ENCODE measurements at places on chromosomes 5 and 9. TPM values are rescaled to one million over a fixed set of nuclear protein-coding genes. Genes with fewer than 3 reads are reported as not detected.
A peak's percentile ranks its signal among the peaks of the same experiment; 100 is the strongest.

- H3K27me3 ChIP-seq = no peaks in the 10 kb centered on the region
- H3K4me3 ChIP-seq = no peak overlapping the region
- H3K27ac ChIP-seq = no peak overlapping the region
- DNase-seq = no peak
- H3K4me1 ChIP-seq = no peaks in the 10 kb centered on the region
- no peaks in the 10 kb centered on the region for H3K36me3 ChIP-seq
Observed at GRCh38 chr9:121634329-121635261, 16.8 kb upstream of the DAB2IP start.

GRCh38 chr5:173410459-173411233 lies 82.4 kb upstream of the STC2 start:
- H3K36me3 ChIP-seq = no peaks in the 10 kb centered on the region
- H3K27me3 ChIP-seq = no peaks in the 10 kb centered on the region
- no peak overlapping the region for H3K27ac ChIP-seq
- H3K4me1 ChIP-seq = no peaks in the 10 kb centered on the region
- DNase-seq = no peak

DNA sequence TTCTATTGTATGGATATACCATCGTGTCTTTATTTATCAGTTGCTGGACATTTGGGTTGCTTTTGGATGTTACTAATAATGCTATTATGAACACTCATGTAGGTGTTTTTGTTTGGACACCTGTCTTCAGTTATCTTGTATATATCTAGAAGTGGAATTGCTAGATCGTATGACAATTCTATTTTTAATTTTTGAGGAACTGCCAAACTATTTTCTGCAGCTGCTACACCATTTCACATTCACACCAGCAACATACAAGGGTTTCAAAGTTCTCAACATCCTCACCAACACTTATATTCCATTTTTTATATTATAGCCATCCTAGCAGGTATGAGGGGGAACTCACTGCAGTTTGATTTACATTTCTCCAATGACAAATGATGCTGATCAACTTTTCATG lies 324.6 kb downstream of the CAAP1 start:
- H3K36me3 ChIP-seq = no peaks in the 10 kb centered on the region
- DNase-seq = no peak
- no peaks in the 10 kb centered on the region for H3K4me1 ChIP-seq
- H3K27me3 ChIP-seq = no peaks in the 10 kb centered on the region

GRCh38 chr9:134891053-134891452 lies 10.4 kb downstream of the FCN2 start:
- no peaks in the 10 kb centered on the region for H3K27me3 ChIP-seq
- H3K27ac ChIP-seq = no peak overlapping the region
- H3K36me3 ChIP-seq = no peaks in the 10 kb centered on the region
- no peak for DNase-seq
- H3K4me3 ChIP-seq = no peak overlapping the region

GRCh38 chr9:8826281-8826680 lies 1026.7 kb upstream of the DMAC1 start:
- H3K4me3 ChIP-seq = no peak overlapping the region
- no peaks in the 10 kb centered on the region for H3K27me3 ChIP-seq
- H3K36me3 ChIP-seq = no peaks in the 10 kb centered on the region
- no peak for DNase-seq
- no peak overlapping the region for H3K27ac ChIP-seq

GRCh38 chr5:174491761-174492350 lies 232.5 kb upstream of the MSX2 start:
- no peak overlapping the region for H3K4me3 ChIP-seq
- H3K4me1 ChIP-seq = no peaks in the 10 kb centered on the region
- no peak overlapping the region for H3K27ac ChIP-seq
- no peaks in the 10 kb centered on the region for H3K27me3 ChIP-seq
- no peak for DNase-seq
- H3K36me3 ChIP-seq = no peaks in the 10 kb centered on the region

DNA sequence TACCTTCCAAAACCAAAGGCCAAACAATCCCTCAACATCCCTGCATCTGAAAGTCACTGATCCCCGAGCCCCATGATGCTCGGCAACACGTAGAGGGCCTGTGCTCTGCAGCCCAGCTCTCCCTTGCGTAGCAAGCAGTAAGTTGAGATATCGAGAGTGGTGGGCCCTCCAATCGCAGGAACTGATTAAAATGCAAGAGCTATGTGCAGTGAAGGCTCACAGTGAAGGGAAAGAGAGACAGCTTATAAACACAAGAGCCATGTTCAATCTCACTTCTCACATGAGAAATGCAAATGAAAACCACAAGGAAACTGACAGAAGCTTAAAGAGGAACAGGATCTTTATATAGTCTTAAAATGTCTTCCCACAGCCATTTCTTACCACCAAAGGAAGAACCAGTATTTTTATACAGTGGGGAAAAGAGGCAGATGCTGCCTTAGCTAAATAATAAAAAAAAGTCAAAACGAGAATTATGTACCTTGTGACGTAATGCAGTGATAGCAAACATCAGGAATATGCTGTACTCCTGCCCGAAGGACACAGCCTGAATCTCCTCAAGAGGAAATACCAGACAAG lies 24.6 kb downstream of the TTF1 start:
- H3K36me3 ChIP-seq = no peaks in the 10 kb centered on the region
- no peaks in the 10 kb centered on the region for H3K27me3 ChIP-seq
- no peaks in the 10 kb centered on the region for H3K4me1 ChIP-seq
- DNase-seq = no peak
- no peak overlapping the region for H3K27ac ChIP-seq

GRCh38 chr9:72349911-72350310 lies 15.1 kb downstream of the ZFAND5 start:
- no peaks in the 10 kb centered on the region for H3K27me3 ChIP-seq
- H3K4me3 ChIP-seq = no peak overlapping the region
- no peak for DNase-seq
- peaks cover 32% of the 10 kb centered on the region for H3K4me1 ChIP-seq

GRCh38 chr5:23461576-23461975 lies 45.8 kb upstream of the PRDM9 start:
- H3K27me3 ChIP-seq = no peaks in the 10 kb centered on the region
- no peak overlapping the region for H3K27ac ChIP-seq
- H3K36me3 ChIP-seq = no peaks in the 10 kb centered on the region
- no peak overlapping the region for H3K4me3 ChIP-seq
- H3K4me1 ChIP-seq = no peaks in the 10 kb centered on the region

GRCh38 chr9:21549251-21549765 lies 67.2 kb upstream of the IFNE start:
- no peak for DNase-seq
- peak overlapping the region; percentile 99 for H3K27ac ChIP-seq
- no peaks in the 10 kb centered on the region for H3K36me3 ChIP-seq
- H3K4me1 ChIP-seq = peaks cover 85% of the 10 kb centered on the region
- no peak overlapping the region for H3K4me3 ChIP-seq

DNA sequence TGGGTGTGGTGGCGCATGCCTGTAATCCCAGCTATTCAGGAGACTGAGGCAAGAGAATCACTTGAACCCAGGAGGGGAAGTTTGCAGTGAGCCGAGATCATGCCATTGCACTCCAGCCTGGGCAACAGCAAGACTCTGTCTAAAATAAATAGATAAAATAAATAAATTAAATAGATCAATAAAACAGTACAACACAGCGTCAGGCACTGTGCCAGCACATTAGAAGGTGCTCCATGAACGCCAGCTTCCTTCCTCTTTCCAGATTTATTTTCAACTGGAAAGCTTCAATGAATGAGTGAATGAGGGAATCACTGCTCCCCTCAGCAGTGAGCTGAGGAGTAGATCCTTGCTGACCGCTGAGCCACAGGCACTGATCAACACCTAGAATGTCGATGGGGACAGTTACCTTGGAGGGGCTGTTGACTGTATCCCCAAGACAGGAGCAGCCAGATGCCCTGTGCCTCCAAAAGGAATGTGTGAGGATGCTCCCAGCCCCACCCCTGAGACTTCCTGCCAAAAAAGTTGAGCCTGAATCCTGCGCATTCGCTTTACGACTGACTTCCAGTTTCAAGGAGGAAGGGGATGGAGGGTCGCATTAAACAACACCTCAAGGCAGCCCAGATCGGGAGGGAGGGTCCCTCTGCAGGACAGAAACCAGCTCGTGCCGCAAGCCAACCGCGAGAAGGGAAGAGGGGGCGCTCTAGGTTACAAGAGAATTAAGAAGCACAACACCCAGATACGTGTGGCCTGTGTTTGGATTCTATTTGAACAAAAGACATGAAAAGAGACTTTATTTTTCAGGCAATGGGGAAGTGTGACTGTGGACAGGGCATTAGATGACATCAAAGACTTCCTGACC lies 54.0 kb upstream of the CNOT6 start:
- H3K27me3 ChIP-seq = no peaks in the 10 kb centered on the region
- DNase-seq = no peak
- no peak overlapping the region for H3K4me3 ChIP-seq
- no peaks in the 10 kb centered on the region for H3K36me3 ChIP-seq
- H3K4me1 ChIP-seq = no peaks in the 10 kb centered on the region

GRCh38 chr5:179866241-179867078 lies 7.8 kb upstream of the MRNIP start:
- no peaks in the 10 kb centered on the region for H3K4me1 ChIP-seq
- no peaks in the 10 kb centered on the region for H3K27me3 ChIP-seq
- H3K27ac ChIP-seq = no peak overlapping the region
- no peak overlapping the region for H3K4me3 ChIP-seq

DNA sequence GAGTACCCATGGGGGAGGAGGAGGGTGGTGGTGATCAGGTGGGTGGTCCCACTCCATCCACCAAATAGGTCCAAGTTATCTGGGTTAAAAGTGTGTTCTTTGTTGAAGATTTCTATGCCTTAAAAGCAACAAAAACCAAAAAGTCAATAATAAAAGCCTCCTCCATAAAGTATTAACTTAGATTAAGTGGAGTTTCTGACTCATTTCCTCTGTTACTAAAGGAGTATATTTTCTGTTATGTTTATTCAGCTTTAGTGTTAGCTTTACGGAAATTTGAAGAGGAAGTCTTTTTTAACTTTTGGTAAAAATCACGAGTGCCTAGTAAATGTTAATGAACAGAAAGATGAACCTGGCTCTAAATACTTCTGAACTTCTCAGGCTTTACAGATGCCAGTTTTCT lies 17.8 kb downstream of the FBXO38 start:
- H3K4me1 ChIP-seq = no peaks in the 10 kb centered on the region
- no peak overlapping the region for H3K27ac ChIP-seq
- H3K4me3 ChIP-seq = no peak overlapping the region

- no peak overlapping the region for H3K27ac ChIP-seq
- no peak overlapping the region for H3K4me3 ChIP-seq
- no peaks in the 10 kb centered on the region for H3K36me3 ChIP-seq
- H3K4me1 ChIP-seq = no peaks in the 10 kb centered on the region
- H3K27me3 ChIP-seq = no peaks in the 10 kb centered on the region
Observed at GRCh38 chr9:107606149-107606790, 116.7 kb upstream of the KLF4 start.

- H3K4me1 ChIP-seq = peaks cover 8% of the 10 kb centered on the region
- no peaks in the 10 kb centered on the region for H3K27me3 ChIP-seq
- no peak overlapping the region for H3K4me3 ChIP-seq
- 0 out of 2 replicates have a peak overlapping the region, but pooled peaks have one; percentile 31 for H3K27ac ChIP-seq
Observed at GRCh38 chr5:96114736-96115135, 153.1 kb upstream of the ELL2 start.

DNA sequence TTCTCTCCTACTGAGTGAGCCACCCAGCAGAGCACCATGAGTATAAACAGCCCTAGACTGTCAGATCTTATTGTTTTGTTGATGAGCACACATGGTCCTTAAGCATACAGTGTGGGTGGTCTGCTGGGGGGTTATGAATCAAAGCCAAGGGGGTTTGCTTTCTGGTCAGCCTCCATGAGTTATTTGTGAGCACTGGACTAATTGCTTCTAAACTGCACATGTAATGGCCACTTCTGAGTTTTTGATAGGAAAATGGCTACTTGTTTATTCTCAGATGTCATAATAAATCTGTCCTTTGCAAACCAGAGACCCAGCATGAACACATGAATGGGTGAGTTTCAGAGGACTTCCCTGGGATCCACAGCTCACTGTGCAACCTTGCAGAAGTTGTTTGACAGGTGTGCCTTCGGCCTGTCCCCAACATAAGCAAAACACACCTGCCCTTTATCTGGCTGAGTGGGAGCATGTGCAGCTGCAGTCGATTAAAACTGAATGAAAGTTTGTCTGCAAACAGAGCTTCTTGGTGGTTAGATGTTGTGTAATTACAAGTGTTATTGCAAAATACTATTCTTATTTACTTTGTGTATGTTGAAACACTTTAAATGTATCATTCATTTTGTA lies 35.9 kb downstream of the MAMDC2 start:
- no peaks in the 10 kb centered on the region for H3K27me3 ChIP-seq
- H3K4me1 ChIP-seq = no peaks in the 10 kb centered on the region
- DNase-seq = no peak
- H3K4me3 ChIP-seq = no peak overlapping the region

- peaks cover 73% of the 10 kb centered on the region for H3K4me1 ChIP-seq
- no peaks in the 10 kb centered on the region for H3K27me3 ChIP-seq
- DNase-seq = no peak
- no peaks in the 10 kb centered on the region for H3K36me3 ChIP-seq
- no peak overlapping the region for H3K4me3 ChIP-seq
Observed at GRCh38 chr9:124270504-124271335, 13.0 kb downstream of the NEK6 start.

- no peaks in the 10 kb centered on the region for H3K36me3 ChIP-seq
- DNase-seq = no peak
- H3K27me3 ChIP-seq = no peaks in the 10 kb centered on the region
- no peak overlapping the region for H3K27ac ChIP-seq
Observed at GRCh38 chr9:126055381-126055985, 271.1 kb upstream of the MVB12B start.

- no peak for DNase-seq
- H3K4me1 ChIP-seq = peaks cover 47% of the 10 kb centered on the region
- peak within 1 kb of the TSS; percentile 79 for H3K4me3 ChIP-seq
- peak within 1 kb of the TSS; percentile 92 for H3K27ac ChIP-seq
- H3K27me3 ChIP-seq = no peaks in the 10 kb centered on the region
Observed at GRCh38 chr5:88883059-88883835, at the start of gene MEF2C. Gene MEF2C (minus strand): TSS chr5:88883184. CDS start chr5:88823788, 59,396 bp downstream.

GRCh38 chr5:61277190-61277589 lies 54.9 kb upstream of the ZSWIM6 start:
- H3K36me3 ChIP-seq = no peaks in the 10 kb centered on the region
- no peaks in the 10 kb centered on the region for H3K4me1 ChIP-seq
- H3K4me3 ChIP-seq = 0 out of 2 replicates have a peak overlapping the region, but pooled peaks have one; percentile 19
- DNase-seq = no peak
- H3K27ac ChIP-seq = no peak overlapping the region

GRCh38 chr5:60482301-60482700 lies 217.7 kb downstream of the DEPDC1B start:
- no peaks in the 10 kb centered on the region for H3K27me3 ChIP-seq
- no peak overlapping the region for H3K4me3 ChIP-seq
- no peak overlapping the region for H3K27ac ChIP-seq
- no peak for DNase-seq
- no peaks in the 10 kb centered on the region for H3K4me1 ChIP-seq

Gene FAM221B
- total RNA-seq = not detected

Gene COL15A1
- total RNA-seq = 0.10 TPM

Gene VAV2
- total RNA-seq = 24.7 TPM

Gene TIMD4
- total RNA-seq = not detected

Gene GPR150
- total RNA-seq = 0.54 TPM

Gene CCDC152
- total RNA-seq = not detected

Gene ZNF346
- 21.3 TPM for total RNA-seq

Gene SLC6A18
- total RNA-seq = not detected

Gene TMEFF1
- 2.2 TPM for total RNA-seq

Gene SPATA6L
- total RNA-seq = 0.13 TPM

All from Panc1 (cell line).